Activated CD4-positive, alpha-beta T cell treated with anti-CD3 and anti-CD28 coated beads, Interleukin-2, amount 50 U/mL, for 4 hours (primary cell): ENCODE measurements at places on chromosomes 13 and 19.

GRCh38 chr19:18284712-18285360 lies 3.4 kb upstream of the JUND start:
- DNase-seq, result no peak

DNA sequence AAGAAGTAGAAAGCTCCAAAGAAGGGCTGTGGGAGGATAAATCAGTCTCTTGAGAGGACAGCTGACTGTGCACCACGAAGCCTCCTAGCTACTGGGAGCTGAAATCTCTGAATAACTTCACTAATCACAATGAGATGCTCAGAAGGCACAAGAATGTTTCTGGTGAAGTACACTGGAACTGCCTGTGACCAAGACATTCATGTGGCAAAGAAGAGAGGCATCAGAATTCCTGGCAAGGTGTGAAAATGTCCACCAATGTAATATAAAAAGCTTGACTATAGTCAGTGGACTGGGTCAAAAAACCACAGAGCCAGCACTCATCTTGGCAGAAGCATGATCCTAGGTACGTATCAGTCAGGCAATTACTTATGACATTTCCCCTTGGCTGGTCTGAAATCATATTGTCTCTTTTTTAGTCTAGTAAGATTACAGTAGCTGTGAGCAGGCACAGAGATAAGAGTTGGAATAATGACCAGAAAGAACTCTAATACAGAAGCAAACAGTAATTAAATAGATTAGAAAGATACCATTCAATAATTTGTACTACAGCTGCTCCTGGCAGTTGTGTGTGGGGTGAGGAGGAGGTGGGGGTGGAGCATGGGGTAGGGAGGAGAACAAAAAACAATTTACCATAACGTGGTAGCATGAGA lies 434.7 kb downstream of the DIAPH3 start:
- no peak for DNase-seq

- DNase-seq, result no peak
Observed at GRCh38 chr13:86090181-86090580, 291.0 kb upstream of the SLITRK6 start.

DNA sequence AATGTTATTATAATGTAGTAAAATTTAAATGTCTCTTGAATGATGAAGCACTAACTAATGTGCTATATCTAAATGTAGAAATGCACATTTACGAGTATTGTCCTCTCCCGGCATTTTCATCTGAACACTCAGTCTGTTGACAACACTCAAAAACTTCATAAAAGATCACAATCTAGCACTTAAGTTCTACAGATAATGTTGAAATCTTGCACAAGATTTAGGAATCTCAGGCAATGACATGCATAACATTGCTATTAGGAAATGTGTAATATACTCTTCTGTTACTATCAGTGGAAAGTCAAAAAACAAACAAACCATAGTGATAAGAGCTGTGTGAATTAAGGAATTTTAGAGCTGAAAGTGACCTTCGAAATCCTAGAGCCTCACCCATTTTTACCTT lies 37.5 kb upstream of the XPO4 start:
- no peak for DNase-seq

- no peak for DNase-seq
Observed at GRCh38 chr19:40056505-40056904, 474 bp upstream of the ZNF780B start.

DNA sequence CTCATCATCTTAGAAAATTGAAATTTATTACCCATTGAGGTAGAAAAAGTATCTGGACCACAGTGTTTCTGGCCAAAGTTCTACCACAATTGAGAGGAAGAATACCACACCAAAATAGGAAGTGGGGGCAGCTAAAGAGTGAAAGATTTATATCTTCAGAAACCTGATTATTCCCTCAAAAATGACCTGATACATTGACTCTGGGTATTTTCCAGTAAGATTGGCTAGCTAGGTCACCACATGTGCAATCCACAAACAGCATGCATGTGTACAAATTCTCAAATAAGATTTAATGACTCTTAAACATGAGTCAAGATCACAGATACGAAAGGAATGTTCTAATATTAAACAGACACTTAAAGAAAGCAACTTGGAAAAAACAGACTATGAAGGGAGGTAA lies 1516.2 kb upstream of the PCDH20 start:
- DNase-seq, result no peak

- no peak for DNase-seq
Observed at GRCh38 chr19:17159466-17160393, 55.4 kb upstream of the USE1 start.

- DNase-seq, result no peak
Observed at GRCh38 chr19:952680-953444, 27.0 kb downstream of the ARID3A start.

- DNase-seq, result no peak
Observed at GRCh38 chr13:75647126-75647784, 11.1 kb downstream of the LMO7 start.

GRCh38 chr19:2166741-2167738 lies 3.3 kb downstream of the DOT1L start:
- DNase-seq, result no peak

DNA sequence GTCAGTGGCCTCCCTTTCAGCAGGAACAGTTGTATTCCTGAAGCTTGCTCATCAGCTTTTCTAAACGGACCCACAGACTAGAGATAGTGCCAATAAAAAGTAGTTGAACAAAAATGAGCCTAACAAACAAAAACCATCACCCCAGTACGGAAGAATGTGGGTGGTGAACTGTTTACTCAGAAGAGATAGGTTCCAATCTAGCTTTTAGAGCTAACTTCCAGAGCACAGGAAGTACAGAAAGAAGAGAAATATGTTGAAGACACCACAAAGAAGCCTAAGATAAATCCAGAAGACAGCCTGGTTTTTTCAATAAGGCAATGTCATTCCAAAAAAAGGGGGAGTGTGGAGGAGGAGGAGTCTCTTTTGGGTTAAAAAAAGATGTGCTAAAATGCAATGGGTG lies 2.8 kb upstream of the LMO7 start:
- no peak for DNase-seq

DNA sequence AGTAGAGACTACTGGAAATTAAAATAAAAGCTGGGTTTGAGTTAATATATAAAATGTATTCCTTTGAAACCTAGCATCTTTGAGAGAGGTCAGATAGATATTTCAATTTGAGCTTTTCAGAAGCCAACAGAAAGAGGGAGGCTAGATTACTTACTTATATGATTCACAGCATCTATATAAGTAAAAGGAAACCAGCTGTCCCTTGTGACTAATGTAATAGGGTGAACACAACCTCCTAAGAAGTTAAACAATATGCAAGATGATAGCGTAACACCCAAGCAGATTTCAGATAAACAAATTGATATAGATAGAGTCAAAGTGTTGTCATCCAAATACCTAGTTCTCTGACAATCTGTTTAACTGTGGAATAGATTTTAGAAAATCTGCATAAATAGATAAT lies 393.5 kb upstream of the GPC6 start:
- no peak for DNase-seq

- no peak for DNase-seq
Observed at GRCh38 chr13:28583651-28584091, 75.3 kb upstream of the POMP start.

DNA sequence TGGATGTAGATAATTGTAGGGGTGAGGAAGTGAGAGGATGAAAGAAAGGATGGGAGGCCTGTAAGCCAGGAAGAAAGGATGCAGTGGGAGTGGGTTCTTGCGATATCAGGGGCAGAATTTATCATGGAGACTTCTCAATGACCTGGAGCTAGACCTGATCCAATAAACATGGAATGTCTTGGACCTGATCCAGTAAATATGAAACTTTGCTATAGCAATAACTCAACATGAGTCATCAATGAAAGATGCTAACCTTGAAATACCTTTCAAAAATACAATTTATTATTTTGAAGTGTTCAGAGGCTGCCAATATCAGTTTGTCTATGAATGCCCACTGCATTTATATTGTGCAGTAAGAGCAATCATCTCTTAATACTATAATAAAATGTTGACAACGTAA lies 279.5 kb downstream of the POU4F1 start:
- no peak for DNase-seq

DNA sequence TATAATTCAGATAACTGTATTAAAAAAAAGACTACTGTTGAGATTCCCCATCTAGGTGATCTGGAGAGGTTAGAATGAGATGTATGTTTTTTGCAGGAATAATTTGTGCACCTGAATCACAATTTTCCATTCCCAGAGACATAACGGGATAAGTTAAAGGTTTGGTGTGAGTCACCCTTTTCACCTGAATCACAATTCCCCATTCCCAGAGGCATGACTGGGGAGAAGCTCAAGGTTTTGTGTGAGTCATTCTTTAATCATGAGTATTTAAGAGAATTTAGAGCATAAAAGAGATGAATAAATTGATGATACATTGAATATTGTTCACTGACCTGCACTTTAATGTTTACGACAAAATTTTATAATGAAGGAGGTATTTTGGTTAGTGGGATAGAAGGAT lies 9.0 kb downstream of the OR7A5 start:
- DNase-seq, result no peak

- DNase-seq, result no peak
Observed at GRCh38 chr13:22468045-22468444, 712.7 kb upstream of the SGCG start.

GRCh38 chr19:3759482-3760254 lies 1.8 kb downstream of the APBA3 start:
- no peak for DNase-seq

DNA sequence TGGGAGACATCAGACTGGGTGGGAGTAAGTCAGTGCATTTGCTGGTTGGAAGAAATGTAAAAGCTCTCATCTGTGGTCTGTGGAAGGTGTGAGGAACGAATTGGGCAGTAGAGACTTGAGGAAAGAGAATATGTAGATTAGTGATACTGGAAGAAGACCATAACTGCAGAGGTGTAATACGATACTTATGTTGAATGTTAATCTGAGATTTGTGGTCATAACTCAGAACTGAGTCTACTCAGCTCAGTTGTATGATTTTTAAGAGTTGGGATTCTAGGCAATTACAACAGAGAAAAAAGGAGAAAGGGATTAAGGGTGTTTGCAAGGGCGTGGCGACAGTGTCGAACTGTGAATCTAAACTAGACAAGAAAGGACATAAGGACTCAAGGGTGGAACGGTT lies 3.2 kb upstream of the IL17D start:
- DNase-seq, result no peak

GRCh38 chr13:87792878-87793277 lies 121.7 kb downstream of the SLITRK5 start:
- no peak for DNase-seq

GRCh38 chr19:18344582-18344950 lies 4.2 kb downstream of the PGPEP1 start:
- DNase-seq, result no peak

DNA sequence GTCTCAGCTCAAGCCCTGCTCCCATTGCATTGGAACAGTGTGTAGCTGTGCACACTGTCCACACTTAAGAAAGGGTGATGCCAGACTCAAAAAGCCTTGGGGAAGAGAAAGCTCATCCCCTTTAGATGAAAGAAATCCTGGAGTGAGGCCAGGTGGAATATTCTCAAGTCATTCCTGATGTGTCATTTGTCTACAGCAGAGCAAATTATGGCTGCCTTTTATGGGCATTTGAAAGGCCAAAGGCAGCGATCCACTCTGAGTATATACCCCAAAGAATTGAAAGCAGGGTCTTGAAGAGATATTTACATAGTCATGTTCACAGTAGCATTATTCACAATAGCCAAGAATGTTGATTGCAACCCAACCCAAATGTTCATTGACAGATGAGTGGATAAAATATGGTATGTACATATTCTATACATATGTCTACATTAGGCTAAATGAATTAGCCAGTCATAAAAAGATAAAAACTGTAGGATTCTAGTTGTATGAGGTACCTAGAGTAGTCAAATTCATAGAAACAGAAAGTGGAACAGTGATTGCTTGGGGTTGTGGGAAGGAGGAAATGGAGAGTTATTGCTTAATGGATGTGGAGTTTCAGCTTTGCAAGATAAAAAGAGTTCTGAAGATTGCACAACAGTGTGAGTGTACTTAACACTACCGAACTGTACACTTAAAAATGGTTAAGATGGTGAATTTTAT lies 214.9 kb downstream of the KCNRG start:
- DNase-seq, result no peak

- DNase-seq, result no peak
Observed at GRCh38 chr19:42427313-42427712, at the start of gene LIPE. TSS of gene LIPE (minus strand) at chr19:42427388. CDS start at chr19:42427149, 239 bp downstream.

GRCh38 chr19:31445406-31445805 lies 96.2 kb upstream of the TSHZ3 start:
- no peak for DNase-seq

- DNase-seq, result no peak
Observed at GRCh38 chr13:113147206-113147605, 11.2 kb upstream of the PROZ start.

DNA sequence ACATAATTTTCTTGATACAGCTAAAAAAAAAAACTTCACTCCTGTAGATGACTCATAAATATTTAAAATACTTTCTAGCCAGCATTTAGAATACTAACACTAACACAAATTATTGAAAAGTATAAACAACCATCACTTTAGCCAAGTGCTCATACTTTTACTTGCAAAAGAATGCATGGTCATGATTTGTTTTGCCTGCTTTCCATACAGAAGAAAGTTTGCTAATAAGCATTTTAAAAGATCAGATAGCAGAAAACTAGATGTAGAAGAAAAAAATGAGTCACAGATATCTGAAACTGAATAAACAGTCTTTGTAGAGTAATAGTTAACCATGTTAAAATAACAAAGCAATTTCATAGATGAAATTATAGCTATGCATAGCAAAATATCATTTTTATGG lies 2280.4 kb upstream of the PCDH20 start:
- DNase-seq, result no peak

GRCh38 chr13:26991508-26992181 lies 180.0 kb downstream of the USP12 start:
- DNase-seq, result no peak

GRCh38 chr13:114079601-114080536 lies 52.6 kb downstream of the RASA3 start:
- DNase-seq, result no peak

DNA sequence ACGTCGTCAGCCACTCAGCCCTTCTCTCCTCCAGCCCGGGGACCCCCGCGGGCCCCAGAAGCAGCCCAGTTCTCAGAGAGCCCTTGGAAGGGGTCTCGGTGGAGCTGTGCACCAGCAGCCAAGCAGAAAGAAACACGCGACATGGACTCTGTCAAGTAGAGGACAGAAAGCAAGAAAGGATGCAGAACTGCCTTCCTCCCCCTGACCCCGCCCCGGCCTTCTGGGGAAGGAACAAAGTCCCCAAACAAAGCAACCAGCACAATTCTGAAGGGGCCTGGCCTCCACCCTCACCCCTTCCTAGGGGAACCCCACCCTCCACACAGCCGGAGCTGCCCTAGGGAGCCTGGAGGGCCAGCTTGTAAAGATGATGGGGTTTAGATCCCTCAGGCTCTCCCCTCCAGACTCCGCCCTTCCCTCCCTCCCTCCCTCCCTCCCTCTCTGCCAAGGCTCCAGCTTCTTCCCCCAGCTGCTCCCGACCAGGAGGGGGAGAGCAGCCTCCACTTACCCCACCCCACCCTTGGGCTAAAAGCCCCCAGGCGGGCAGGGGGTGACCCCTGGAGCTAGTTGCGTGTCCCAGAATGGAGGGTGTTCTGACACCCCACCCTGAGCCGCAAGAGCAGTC lies 7.8 kb downstream of the LYL1 start:
- no peak for DNase-seq

DNA sequence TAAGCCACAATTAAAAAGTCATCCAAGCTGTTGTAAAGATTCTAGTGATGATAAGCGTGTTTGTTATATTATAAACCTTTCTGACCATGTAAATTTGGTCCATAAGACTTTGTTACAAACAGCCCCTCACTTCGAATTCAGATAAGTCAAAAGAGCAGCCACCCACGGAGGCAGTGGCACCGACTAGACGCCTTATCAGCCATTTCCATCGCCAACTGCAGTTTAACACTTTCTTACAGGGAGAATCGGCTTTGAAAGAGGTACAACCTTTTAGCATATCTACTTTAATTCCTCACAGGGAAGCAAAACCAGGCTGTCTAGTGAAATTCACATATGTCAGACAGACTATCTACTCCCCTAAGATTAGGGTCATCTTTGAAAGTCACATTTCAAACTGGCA lies 47.5 kb downstream of the SOX21 start:
- no peak for DNase-seq
